NCI-H1092 treated with DMSO at 0.1 percent for 48 hours (cell line): ENCODE measurements at places on chromosomes 5 and 9.
A peak's percentile ranks its signal among the peaks of the same experiment; 100 is the strongest.

- no peak for DNase-seq
Observed at GRCh38 chr9:135908093-135908753, 877 bp upstream of the CAMSAP1 start.

DNA sequence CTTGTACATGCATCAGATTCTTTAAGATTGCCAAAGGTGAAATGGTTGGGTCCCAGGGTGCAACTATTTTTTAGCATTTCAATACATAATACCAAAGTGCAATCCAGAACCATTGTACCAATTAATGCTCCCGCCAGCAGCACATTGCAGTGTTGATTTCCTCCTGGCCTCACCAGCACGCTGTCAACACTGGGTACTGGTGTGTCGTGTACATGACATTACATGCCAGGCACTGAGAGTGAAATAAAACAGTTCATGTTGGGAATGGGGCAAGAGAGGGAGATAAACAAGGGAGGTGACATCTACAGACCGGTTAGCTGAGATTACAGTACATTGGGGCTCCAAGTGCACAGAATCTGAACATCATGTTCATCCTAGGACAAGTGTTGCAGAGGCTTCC is 37.8 kb downstream of the HMGCS1 start:
- DNase-seq, result no peak

- DNase-seq, result no peak
Observed at GRCh38 chr5:159003045-159004030, 96.4 kb downstream of the EBF1 start.

DNA sequence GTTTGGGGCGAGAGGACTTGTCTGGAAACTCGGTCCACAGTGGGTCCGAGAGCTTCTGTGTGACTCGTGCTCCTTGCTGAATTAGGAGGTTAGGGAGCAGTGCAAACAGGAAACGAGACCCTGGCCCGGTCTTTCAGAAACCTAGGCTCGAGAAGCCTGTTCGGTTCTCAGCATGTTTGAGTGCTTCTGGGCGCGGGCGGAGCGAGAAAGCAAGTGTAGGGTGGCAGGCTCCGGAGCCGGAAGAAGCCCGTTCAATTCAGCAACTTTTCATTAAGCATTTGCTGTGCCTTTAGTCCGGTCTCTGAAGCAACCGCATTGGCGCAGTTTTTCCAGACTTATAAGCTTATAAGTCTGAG is 547 bp downstream of the CLTA start:
- DNase-seq, result peak; percentile 33

- DNase-seq, result no peak
Observed at GRCh38 chr5:72841756-72842535, 25.5 kb downstream of the TNPO1 start.

GRCh38 chr9:133513214-133514100 is 11.3 kb downstream of the MYMK start:
- peak; percentile 84 for DNase-seq

- no peak for DNase-seq
Observed at GRCh38 chr5:4295663-4296339, 700.2 kb downstream of the IRX1 start.

GRCh38 chr9:105219291-105219805 is 25.1 kb upstream of the SLC44A1 start:
- no peak for DNase-seq

DNA sequence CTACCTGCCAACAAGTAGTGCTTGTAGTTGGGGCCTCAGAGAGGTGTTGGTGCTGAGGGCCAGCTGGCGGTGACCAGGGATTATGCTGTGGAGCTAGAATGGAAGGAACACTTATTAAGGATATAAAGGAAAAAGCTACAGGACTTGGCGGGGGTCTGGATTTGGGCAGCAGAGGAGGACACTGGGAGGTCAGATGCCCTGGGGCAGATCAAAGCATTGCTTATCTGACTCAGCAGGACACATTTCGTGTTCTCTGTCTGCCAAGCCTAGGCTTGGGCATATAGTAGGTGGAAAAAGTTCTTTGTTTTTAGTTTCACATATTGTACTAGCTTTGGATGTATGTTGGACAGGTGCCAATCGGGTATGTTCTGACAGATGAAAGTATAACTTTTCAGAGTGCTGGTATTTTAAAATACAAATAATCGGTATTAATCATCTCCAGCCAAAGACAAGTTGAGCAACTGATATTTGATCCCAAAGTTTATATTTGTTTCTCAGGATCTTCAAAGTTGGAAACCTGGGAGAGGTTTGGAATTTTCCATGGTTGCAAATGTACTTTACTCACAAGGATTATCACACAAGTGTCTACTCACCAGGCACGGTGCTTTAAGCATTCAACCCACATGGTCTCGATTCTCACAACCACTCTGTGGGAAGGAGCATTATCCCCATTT is 69.4 kb downstream of the IQGAP2 start:
- DNase-seq, result no peak

DNA sequence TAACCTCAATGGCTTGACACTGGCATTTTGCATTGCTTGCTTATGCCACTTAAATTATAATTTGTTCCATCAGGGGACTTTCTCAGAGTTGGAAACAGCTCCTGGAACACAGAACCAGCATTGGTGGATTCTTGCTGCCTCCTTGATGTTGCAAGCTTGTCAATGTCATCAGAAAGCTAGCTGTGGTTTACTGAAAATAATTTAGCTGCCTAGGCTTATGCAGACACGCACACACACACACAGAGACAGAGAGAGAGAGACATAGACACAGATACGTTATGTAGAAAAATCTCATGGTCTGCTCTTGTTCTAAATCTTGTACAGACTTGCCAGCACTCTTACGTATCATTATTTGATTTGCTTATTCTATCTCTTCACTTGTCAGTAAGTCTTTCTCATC is 78.0 kb downstream of the HMHB1 start:
- DNase-seq, result no peak

DNA sequence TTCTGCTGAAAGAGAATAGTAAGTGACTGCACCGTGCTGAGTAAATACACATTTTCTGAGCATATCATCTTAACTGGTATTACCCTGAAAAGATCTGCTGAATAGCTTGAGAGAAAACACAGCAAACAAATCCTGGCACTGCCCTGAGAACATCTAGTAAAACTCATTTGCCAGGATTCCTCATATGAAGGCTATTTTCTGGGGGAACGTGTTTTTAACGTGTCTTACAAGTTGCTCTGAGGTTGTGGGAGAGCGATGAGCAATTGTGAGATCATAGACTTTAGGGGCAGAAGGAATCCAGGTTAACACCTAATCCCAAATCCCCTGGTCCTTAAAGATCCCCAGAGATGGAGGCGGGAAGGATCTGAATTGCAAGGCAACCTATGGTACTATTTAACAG is 331.9 kb upstream of the RFX3 start:
- DNase-seq, result no peak

- DNase-seq, result no peak
Observed at GRCh38 chr9:24144796-24145195, 318.8 kb upstream of the ELAVL2 start.

- DNase-seq, result peak; percentile 58
Observed at GRCh38 chr5:10452768-10453331, 11.2 kb downstream of the ROPN1L start.

- no peak for DNase-seq
Observed at GRCh38 chr5:38046103-38046502, 206.3 kb upstream of the GDNF start.

DNA sequence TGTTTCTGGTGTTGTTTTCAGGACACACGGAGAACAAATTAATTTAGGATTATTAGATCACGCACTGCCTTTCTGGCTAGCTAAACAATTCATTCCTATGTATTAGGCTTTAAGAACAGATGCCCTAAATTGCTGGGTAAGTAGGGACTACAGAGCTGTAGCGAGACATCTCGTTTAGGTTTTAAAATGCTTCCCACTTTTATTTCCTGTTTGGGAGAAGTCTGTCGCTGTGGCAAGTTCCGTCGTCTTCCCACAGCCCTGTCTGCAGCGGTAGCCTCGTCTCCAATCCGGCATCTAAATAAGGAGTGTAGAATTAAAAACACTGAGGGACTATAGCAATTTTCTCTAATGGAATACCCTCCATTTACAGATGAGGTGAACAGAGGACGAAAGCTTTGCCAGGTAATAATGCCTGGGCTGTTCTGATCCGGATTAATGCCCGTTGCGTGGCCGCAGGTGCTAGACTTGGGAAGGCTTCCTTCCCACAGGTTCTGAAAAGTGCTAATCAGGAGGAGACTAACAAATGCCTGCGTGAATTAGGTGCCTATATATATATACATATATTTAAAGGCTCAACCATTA is 1.3 kb upstream of the TRIM36 start:
- no peak for DNase-seq

DNA sequence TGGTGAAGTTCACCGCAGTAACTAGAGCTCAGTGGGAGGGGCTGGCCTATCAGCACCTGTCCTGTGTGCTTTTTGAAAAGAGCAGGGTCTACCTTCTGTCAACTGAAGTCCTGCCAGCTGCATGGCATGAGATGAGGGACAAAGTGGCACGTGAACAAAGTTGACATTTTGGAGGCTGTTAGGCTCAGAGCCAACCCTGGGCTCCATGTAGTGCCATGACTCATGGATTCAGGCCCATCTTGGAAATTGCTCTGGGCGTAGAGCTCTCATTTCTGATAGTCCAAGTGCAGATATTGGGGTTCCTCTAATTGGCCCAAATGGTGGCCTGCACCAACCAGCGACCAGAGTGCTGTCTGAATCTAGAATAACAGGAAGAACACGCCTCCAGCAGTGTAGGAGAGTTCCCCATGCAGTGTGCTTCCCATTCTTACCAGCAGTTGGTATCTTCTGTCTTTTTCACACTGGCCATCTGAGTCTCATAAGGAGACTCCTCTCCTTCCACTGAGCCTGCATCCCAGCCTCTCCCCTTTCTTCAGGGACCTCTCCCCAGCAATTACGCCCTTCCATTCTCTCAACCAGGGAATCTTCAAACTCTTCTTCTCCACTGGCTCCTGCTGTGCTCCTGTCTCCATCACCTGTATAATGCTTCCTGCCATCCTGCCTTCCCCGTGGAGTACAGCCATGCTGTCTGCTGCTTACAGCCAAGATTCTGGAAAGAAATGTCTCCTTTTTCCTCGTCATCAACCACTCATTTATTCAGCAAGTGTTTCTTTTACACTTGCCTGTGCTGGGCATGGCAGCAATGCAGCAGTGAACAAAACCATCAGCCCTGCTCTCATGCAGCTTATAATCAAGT is 30.4 kb downstream of the IRF1 start:
- DNase-seq, result peak; percentile 1

GRCh38 chr5:26329562-26330189 is 708.7 kb downstream of the CDH9 start:
- peak; percentile 45 for DNase-seq

- no peak for DNase-seq
Observed at GRCh38 chr5:143004361-143005145, 234.4 kb downstream of the ARHGAP26 start.

DNA sequence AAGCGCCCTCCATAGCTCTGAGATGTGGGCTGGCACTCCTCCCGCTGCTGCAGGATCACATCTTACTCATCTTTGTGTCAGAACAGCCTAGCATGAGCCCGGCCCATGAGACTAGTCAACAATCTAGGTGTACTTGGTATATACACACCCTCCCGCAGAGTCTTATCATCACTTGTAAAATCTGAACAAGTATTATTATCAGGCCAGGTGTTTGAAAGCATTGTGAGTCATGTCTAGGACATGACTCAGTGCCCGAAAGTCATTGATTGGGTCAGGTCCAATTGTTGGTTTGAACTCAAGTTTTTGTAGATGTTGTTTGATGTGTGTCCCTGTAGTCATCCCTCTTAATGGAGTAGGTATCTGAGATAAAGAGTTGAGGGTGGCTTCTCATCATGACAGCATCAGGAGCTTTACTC is 108.7 kb downstream of the CFAP90 start:
- no peak for DNase-seq

DNA sequence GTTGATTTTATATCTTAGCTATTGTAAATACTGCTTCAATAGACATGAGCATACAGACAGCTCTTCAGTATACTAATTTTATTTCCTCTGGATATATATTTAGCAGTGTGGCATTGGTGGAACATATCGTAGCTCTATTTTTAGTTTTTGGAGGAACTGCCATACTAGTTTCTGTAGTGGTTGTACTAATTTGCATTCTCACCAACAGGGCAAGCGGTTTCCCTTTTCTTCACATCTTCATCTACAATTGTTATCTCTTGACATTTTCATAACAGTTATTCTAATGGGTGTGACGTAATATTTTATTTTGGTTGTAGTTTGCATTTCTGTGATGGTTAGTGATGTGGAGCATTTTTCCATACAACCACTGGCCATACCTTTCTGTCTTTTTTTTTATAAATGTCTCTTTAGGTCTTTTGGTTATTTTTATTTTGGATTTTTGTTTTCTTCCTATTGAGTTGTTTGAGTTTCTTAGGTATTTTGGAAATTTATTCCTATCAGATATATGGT is 32.5 kb downstream of the TAF11L14 start:
- no peak for DNase-seq

DNA sequence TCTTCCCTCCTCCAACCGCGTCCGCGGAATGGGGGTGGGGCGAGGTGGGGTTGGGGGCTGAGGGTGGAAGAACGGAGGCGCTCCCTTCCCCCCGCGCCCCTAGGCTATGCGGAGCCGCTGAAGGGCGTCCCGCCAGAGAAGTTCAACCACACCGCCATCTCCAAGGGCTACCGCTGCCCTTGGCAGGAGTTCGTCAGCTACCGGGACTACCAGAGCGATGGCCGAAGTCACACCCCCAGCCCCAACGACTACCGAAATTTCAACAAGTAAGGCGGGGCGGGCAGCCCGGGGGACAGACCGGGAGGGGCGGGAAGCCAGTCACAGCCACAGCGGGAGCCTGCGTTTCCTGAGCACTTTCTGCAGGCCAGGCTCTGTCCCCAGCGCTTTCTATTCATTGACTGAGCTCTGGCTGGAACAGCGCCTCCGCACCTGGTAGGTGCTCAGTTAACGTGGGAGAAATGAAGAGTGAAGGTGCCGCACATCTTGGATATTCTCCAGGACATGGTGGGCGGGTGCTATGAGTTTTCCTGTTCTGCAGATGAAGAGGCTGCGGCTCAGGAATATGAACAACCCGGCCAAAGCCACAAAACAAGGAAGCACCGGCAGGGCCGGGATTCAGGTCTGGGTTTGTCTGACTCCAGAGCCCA is 11.3 kb downstream of the MYOZ3 start:
- DNase-seq, result no peak

GRCh38 chr5:27290172-27290571 is 251.8 kb upstream of the CDH9 start:
- no peak for DNase-seq

DNA sequence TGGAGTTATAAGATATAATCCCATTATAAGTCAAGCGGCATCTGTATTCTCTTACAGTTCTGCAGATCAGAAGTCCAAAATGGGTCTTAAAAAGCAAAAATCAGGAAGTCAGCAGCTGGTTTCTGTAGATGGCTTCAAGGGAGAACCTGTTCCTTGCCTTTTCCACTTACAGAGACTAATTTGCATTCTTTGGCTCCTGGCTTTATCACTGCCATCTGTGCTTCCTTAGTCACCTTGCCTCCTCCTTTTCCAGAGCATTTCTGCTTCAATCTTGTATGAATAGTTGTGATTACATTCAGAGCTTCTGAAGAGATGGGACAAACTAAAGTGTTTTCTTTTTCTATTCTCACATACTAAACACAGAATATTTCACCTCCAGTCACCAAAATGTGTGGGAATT is 647.3 kb upstream of the GRAMD2B start:
- DNase-seq, result no peak
